ENCODE measurements at places on chromosomes 11 and 22.
A peak's percentile ranks its signal among the peaks of the same experiment; 100 is the strongest.

DNA sequence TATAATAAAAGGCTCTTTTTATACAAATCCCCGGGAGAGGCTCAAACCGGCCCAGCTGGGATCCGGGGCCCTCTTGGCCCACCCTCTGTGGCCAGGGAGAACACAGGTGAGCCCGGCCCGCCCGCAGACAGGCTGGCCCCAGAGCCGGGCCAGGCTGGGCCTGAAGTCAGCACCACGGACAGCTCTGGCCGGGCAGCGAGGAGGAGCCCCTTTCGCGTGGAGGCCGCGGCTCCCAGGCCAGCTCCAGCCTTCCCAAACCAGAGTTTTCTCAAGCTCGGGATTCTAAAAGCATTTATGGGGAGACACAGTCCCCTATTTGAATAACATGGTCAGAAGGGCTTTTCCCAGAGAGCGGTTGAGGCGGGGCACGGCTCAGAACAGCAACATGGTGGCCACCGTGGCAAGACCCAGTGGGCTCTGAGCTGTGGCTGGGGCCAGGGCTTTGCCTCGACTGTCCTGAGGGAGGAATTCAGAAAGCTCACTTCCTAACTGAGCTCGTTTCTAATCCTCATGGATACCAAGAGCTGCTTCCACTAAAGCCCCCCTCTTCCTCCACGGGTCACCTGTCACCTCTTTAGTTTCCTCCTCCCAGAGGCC lies 115.4 kb downstream of the BRD1 start:
- no peak for DNase-seq

GRCh38 chr11:131471976-131472375 lies 101.6 kb downstream of the NTM start:
- DNase-seq: no peak

GRCh38 chr11:20178976-20179375 lies 18.7 kb upstream of the DBX1 start:
- DNase-seq: no peak

DNA sequence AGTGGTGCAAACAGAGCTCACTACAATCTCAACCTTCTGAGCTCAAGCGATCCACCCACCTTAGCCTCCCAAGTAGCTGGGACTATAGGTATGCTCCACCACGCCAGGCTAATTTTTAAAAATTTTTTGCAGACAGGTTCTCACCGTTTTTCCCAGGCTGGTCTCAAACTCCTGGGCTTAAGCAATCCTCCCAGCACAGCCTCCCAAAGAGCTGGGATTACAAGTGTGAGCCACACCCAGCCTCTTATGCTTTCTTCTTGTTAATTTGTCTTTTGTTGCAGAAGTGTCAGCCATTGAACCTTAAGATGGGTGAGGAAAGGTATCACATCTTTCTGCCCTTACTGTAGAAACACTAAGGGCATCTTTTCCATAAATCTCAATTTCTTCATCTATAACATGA lies 34.9 kb downstream of the DENND5A start:
- DNase-seq: no peak

- peak; percentile 72 for DNase-seq
Measured at GRCh38 chr11:518463-519202, 11.6 kb upstream of the RNH1 start.

GRCh38 chr11:15627560-15627959 lies 512.8 kb downstream of the INSC start:
- no peak for DNase-seq

DNA sequence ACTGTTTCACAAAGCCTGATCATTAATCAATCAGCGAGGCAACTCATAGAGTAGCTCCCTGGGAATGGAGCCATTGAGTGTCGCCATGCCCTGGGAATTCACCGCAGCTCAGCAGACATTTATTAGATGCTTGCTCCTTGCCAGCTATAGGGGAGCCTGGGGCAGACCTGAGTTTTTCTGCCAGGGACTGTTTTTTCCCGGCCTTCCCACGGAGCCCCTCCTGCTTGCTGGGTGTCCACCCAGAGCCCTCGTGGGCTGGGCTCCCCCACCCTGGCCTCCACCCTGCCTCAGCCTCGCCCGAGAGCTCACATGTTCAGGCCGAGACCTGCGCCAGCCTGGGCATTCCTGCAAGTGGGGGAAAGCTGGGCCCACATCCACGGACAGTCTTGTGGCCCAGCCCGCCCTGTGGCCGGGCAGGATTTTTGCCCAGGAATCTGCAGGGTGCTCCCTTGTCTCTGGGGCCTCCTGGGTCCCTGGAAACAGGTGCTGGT lies 64.9 kb downstream of the SMIM38 start:
- DNase-seq: no peak

DNA sequence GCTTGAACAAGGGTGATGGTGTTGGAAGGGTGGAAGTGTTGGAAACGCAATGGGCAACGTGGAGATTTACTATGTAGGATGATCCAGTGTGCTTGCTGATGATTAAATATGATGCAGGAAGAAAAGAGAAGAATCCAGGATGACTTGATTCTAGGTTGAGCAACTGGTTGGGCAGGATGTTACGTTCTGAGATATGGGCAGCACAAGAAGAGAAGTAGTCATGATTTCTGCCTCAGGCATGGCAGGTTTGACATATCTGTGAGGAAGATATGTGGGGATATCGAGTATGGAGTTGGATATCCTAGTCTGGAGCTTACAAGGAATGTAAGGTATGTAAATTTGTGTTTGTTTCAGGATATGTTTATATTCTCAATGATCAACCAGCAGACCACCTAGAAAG lies 1.9 kb downstream of the OR52K1 start:
- DNase-seq: no peak

DNA sequence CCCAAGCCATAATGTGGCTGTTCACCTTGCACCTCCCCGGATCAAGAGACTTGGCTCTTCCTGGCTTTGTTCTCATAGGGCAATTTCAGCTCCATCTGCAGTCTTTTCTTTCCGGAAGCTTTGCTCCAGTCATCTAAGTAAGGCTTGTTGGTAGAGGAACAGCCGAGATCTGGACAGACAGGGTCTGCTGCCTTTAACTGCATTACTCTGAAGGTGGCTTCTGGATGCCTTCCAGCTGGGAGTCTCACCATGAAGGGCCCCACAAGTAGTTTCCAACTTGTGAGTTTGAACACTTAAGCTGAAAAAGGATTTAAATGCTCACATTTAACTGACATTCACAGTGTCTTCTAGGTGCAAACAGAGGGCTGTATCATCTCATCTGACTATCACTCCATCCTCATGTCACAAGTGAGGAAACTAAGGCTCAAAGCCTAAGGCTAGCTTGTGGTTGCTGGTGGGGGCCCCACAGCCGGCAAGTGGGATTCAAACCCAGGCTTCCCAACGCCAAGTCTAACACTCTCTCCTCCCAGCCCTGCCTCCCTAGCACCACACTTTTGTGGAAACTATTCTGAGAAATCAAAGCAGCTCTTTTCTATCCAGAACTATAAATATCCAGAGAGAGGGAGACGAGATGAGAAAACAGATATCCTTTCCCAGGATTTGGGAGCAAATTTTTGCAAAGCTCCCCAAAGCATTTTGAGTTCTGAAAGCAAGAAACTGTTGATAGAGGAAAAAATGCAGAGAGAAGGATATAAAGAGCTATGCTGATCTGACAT lies 58.4 kb downstream of the GALNT18 start:
- DNase-seq: no peak

- DNase-seq: peak; percentile 81
Measured at GRCh38 chr22:19432133-19432851, at the start of gene MRPL40. Gene MRPL40 (plus strand): TSS chr22:19432545. CDS start chr22:19432555, 10 bp downstream.

Measured in activated CD8-positive, alpha-beta memory T cell treated with anti-CD3 and anti-CD28 coated beads for 4 hours (primary cell).